Omental fat pad (tissue), 4 donors: ENCODE measurements at places on chromosomes 2 and 18. TPM values are rescaled to one million over a fixed set of nuclear protein-coding genes. Genes with fewer than 3 reads are reported as not detected.

NOSTRIN gene
- total RNA-seq: 58.4 TPM

DNA sequence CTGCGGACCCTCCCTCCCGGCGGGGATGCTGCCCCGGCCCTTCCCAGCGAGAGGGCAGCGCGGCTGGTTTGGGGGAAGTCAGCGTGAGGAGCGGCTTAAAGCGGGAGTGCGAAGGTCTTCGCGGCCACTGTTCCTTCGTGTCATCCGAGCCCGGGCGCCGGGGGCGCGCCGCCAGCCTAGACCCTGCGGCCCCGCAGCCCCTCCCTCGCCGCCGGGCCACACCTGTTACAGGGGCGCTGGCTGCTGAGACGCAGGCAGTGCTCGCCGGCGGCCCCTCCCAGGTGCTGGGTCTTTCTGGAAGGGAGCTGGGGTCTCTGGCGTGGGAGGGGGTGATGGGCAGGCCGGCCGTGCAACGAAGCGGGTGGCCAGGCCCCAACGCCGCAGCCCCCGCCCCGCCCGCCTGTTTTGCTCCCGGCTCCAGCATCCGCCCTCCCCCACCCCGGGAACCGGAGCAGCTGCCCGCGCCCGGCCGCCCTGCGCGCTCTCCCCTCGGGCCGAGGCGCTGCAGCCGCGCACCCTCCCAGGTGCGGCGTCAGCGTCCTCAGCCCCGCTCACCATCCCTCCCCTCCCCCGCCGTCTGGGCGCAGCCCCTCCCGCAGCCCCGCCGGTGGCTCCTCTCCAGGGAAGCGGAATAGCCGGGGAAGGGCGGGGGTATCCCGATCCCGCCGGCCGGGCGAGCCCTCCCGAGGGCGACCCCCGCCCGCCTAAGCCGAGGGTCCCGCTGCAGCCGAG, 727 bp downstream of the KIF1A start:
- no peak for DNase-seq

DNA sequence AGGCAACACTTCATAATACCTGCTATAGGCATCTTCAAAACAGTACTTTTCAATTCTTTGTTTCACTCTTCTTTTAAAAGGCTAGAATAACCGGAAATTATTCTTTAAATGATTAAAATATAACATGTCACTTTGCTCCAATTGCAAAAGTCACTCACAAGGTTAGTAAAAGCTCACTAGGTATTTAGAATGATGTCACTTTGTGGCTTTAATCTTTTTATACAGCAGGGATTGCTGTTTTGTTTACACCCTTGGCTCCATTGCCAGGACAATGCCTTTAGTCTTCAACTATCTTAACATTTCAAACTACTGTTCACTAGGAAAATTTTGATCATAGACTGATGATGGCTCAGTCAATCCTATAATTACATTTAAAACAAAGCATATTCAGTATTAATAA, 157.1 kb downstream of the BAZ2B start:
- no peak for DNase-seq

- no peak for DNase-seq
Measured at GRCh38 chr2:62163834-62164233, 32.1 kb upstream of the B3GNT2 start.

DNA sequence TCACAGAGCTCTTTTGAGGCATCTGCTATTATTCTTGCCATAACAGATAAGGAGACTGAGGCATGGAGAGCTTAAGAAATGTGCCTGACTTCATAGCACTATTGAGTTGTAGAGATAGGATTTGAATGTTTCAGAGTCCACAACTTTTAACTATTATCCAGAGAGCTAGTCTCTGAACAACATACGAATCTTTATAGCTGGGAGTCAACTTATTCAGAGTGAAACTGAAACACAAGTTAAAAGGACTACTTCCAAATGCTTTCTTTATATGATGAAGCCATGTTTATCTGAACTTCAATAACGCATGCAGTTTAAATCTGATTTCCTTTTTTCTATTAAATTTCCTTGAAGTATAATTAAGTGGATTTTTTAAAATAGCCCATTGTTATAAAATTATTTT, 268.8 kb downstream of the IKZF2 start:
- no peak for DNase-seq

- DNase-seq: no peak
Measured at GRCh38 chr2:3142961-3143571, 234.6 kb downstream of the EIPR1 start.

PROKR1 gene
- total RNA-seq: 0.46 TPM

- no peak for DNase-seq
Measured at GRCh38 chr2:215698566-215698965, 262.7 kb upstream of the FN1 start.

GRCh38 chr2:70714141-70714905, 53.7 kb downstream of the ADD2 start:
- no peak for DNase-seq

GRCh38 chr2:30179536-30179935, 32.7 kb downstream of the YPEL5 start:
- DNase-seq: no peak

- DNase-seq: no peak
Measured at GRCh38 chr2:124281541-124281940, 256.5 kb downstream of the CNTNAP5 start.

DNA sequence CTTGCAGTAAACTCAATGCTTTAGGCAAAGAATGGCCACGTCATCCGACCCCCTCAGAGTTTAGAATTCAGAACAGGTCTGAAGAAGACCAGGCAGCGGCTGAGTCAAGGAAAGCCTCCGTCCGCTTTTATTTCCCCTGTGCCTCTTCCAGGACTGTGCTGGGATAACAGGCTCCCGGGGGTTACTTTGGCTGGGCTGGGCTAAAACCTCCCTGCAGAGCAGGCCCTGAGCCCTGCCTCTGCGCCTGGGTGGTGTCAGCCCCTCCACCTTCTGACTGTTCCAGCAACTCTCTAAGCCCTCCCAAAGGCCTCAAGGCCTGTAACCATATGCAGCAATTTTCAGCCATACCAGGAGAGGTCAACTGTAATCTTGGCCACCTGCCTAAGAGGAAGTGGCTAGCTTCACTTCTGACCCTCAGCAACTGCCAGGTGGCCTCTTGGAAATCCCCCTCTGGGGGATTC, 166.5 kb downstream of the RPIA start:
- no peak for DNase-seq

GRCh38 chr2:28356095-28356911, 36.4 kb upstream of the FOSL2 start:
- DNase-seq: peak; percentile 52

- DNase-seq: no peak
Measured at GRCh38 chr2:201523506-201523905, 72.0 kb downstream of the STRADB start.

HOXD13 gene
- total RNA-seq: not detected

SGO2 gene
- total RNA-seq: 4.7 TPM

ATOH8 gene
- 17.1 TPM for total RNA-seq

DNA sequence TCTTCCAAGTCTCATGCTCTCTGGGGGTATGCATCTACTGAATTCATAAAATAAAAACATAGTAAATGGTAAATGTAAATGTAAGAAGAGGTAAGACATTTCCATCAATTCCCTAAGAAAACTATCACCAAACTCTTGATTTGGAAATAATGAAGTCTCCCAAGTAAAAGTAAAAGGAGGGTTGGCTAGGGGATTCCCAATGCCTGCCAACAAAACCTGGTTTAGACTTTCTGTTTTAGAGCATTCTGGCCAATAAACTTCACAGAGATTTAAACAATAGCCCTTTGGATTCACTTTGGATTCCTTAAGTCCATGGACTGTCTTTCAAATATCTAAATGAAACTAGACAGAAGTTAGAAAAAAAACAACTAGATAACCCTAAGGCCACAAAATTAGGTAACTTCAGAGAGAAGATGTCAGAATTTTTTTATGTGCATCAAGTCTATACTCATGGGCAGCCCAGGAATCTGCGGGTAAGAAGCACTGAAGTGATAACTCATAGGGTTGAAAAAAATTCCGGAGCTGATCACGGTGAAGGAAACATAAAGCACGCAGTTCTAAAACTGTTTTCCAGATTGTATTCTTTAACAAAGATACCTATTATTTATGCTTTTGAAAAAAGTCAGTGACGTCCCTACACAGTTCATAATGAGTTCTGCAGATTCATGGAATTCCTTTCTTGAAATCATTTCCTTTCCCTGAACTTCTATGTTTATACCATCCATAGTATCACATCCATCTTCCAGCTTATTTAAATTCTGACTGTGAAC, 263.6 kb downstream of the AFF3 start:
- DNase-seq: no peak

SULT1C4 gene
- 4.8 TPM for total RNA-seq

DNA sequence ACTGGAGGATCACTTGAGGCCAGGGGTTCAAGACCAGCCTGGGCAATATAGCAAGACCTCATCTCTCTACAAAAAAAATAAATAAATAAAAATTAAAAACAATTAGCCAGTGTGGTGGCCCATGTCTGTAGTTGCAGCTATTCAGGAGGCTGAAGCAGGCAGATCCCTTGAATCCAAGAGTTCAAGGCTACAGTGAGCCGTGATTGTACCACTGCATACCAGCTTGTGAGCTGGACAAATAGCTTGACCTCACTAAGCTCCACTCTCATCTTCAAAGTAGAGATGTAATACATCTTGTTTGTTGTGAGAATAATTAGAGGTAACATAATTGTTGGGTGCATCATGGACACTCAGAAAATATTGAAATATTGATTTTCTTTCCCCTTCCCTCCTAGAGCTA, 31.1 kb upstream of the MAPRE2 start:
- DNase-seq: no peak

- DNase-seq: no peak
Measured at GRCh38 chr2:137857881-137858280, 106.4 kb upstream of the HNMT start.

SDC1 gene
- total RNA-seq: 1.2 TPM

DNA sequence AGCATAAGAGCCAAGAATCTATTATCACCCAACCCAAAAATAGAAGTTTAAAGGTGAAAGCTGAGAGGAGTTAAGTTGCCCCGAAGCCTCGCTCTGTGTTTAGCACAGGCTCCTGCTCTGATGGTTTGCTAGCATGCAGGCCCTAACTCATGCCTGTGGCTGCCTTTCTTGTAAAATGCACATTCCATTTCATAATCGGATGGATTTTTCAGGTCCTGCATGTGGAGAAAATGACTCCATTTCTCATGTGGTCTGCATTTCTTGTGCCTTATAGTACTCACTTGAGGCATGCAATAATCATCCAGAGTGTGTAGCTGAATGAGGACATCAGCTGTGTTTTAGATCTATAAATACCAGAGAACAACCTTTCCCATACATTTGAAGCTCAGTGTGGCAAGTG, 381.8 kb downstream of the CPS1 start:
- no peak for DNase-seq

EVA1A gene
- 0.46 TPM for total RNA-seq

- no peak for DNase-seq
Measured at GRCh38 chr2:239264838-239265651, 135.8 kb downstream of the HDAC4 start.

DNA sequence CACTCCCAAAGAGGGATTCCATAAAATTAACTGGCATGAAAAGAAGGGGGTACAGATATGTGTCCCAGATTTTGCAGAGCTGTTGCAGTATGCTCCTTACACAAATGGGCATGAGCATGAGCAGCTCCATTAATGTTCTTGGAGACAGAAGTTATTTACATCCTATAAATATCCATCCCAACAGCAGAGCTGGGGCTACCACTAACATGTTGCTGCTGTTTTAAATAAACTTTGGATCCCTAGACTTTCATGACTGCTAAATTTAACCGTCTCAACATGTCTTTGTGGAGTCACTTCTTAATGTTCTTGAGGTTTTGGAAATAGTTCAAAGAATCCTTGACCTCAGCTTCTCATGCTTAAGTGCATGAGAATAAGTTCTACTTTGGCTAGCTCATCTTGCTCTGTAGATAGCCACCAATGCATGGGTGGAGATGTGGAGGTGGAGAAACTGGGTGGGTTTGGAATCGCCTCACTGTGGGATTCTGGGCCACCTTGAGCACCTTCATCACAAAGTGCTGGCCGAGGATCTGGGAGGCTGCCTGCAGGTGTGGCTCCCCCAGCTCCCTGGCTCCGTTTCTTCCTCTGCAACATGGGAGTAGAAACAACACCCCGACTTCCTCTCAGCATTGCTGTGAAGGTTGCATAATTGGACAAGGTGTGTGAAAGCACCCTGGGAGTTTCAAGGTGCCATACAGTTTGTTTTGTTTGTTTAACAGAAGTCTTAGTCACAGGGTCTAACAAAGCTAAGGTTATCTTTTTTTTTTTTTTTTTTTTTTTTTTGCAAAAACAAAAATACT, 307.2 kb downstream of the MYCN start:
- DNase-seq: no peak

- DNase-seq: no peak
Measured at GRCh38 chr2:45010702-45011012, 1.4 kb upstream of the SIX2 start.

- no peak for DNase-seq
Measured at GRCh38 chr2:113167115-113167932, 6.4 kb upstream of the PSD4 start.

DNA sequence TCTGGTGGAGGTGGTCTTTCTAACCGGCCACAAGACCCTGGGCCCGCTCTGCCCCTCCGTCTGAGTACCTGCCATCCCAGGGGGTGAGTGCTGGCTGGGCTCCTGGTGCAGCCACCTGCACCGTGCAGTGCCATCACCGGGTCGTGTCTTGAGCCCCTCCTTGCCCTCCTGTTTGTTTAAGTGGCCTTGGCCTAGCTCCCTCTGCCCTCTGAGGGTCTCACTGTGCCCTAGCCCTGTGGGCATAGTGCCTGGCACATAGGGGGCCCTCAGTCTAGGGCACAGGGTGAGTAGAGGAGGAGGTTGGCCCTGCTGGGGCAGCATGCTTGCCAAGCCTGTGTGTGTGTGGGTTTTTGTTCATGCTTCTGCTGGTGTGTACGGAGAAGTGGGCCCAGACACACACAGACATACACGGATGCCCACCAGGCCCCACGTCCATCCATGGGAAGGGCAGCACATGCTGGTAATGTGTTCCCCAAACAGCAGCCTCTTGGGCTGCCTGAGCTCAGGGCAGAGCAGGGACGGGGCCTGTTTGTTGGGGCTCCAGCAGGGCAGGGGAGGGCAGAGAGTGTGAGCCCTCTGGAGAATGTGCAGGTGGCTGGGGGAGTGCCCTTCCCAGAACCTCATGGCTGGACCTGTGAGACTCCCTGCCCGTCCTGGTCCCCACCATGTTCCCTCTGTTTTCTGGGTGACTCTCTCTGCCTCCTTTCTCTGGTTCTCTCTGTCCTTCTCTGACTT, 94.6 kb downstream of the GLI2 start:
- no peak for DNase-seq

DNA sequence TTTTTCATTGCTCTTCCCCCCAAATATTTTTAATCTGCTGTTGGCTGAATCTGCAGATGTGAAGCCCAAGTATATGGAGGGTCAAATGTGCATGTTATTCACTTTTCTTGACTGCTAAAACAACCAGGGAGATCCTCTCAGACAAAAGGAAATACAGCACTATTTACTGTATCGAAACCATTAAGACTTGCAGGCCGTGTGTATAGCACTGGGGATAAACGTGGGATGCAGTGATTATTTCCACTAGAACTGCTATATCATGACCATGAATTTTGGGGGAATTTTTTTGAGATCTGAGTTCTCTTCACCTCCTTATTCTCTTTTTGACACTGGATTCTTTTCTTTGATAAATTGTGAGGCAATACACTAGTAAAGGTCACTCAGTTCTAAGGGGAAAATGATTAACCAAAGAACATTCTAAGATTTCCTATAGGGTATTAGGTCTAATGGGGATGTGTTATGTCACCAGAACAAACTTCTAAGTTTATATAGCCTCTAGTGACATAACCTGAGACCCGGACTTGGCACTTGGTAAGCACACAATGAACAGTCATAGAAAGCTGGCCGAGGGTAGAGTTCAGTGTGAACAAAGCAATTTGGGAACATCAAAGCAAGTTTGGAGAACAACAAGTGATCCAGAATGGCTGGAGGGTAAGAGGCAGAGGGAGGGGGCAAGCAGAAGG, 14.9 kb upstream of the UGT1A1 start:
- no peak for DNase-seq
